NCI-H524 (cell line): ENCODE measurements at places on chromosomes 11 and 22.

GRCh38 chr11:63639199-63639832 is 25.1 kb upstream of the PLAAT3 start:
- DNase-seq = peak; percentile 10

DNA sequence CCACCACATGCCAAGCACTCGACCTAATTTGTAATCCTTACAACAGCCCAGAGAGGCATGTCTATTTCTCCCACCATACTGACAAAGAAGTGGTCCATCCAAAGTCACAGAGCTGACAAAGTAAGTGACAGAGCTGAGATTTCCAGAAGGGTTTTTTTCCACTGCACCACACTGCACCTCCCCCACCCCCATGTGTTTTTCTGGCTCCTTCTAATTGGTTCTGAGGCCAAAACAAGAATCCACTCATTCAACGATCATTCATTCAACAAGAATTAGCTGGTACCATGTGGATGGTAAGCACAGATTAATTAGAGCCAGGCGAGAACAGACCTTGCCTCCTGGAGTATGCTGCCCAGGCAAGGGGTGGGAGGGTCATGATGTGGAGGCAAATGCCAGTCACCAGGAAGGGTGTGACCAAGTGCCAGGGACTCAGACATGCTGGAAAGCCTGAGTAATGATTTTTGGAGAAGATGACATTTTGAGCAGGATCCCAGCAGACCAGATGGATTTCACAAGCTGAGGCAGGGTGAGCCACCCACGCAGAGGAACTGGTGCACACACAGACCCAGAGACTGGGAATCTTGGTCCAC is 14.9 kb upstream of the PRG2 start:
- no peak for DNase-seq

DNA sequence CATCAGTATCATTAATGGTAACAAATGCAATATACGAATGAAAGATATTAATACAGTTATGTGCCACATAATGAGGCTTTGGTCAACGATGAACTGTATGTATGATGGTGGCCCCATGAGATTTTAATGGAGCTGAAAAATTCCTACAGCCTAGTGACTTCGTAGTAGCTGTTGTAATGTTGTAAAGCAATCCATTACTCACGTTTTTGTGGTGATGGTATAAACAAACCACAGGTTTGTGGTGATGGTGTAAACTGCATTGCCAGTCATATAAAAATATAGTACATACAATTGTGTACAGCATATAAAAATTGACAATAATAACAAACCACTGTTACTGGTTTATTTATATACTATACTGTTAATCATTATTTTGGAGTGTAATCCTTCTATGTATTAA is 27.4 kb upstream of the GRIA4 start:
- DNase-seq = no peak

GRCh38 chr11:1260023-1260501 is 37.2 kb downstream of the MUC5B start:
- DNase-seq = no peak

DNA sequence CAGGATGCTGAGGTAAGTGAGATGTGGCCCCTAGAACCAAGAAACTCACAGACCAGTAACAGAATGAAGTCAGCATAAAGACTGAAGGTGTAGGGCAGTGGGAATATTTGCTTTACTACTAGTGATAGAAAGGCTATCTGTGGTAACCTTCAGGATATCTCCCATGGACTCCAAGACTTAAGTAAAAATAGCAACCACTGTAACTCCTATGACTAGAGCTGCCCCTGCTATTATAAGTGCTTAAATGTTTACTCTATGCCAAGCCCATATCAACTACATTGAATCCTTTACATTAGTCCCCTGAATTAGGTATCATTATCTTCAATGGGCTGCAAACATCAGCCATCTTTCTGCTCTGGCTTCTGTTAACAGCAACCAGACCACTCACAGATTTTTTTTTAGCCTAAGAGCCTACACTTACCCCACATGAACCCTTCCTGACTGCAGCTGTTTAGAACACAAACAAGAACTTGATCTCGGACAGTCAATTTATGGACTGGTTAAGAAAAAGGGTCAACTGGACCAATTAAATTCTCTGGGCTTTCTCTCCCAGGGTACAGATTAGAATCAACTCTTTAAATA is 335.1 kb upstream of the API5 start:
- DNase-seq = peak; percentile 3

DNA sequence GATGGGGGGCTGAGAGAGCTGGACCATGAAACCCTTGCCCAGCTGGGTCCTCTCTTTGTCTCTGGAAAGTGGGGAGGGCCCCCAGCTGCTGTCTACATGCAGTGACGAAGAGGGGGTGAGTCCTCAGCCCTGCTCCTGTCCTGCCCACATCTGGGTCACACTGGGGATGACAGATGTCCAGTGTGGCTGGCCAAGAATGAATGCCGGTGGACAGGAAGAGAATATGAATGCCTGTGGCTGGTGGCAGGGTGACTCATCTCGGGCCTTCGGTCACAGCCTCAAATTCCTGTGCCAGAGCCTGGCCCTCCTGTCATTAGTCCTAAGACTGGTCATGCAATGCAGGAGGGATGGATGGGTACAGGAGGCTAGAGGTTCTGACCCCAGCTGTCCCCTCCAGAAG is 2.2 kb upstream of the PNPLA3 start:
- DNase-seq = no peak

DNA sequence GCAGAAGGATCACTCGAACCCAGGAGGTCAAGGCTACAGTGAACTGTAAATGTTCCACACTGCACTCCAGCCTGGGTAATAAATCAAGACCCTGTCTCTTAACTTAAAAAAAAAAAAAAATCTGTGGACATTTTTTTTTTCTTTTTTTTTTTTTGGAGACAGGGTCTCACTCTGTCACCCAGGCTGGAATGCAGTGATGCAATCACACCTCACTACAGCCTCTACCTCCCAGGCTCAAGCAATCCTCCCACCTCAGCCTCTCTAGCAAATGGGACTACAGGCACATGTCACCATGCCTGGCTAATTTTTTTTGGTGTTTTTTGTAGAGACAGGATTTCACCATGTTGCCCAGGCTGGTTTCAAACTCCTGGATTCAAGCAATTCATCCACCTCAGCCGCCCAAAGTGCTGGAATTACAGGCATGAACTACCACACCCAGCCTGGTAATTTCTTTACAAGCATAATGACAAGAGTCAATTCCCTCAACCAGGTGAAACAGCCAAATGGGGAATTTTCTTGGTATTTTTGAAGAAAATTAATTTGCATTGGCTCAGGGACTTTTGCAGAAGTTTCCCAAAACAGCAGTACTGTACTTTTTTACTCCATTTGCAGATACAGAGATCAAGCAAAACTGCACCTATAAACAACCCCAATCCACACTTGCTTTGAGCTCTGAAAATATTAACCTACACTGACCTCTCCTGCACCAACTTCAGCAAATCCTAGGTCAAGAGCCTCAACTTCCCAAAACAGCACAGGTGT is 44.0 kb downstream of the MRTFA start:
- no peak for DNase-seq

GRCh38 chr11:118170231-118170630 is 6.2 kb downstream of the SCN2B start:
- DNase-seq = no peak

DNA sequence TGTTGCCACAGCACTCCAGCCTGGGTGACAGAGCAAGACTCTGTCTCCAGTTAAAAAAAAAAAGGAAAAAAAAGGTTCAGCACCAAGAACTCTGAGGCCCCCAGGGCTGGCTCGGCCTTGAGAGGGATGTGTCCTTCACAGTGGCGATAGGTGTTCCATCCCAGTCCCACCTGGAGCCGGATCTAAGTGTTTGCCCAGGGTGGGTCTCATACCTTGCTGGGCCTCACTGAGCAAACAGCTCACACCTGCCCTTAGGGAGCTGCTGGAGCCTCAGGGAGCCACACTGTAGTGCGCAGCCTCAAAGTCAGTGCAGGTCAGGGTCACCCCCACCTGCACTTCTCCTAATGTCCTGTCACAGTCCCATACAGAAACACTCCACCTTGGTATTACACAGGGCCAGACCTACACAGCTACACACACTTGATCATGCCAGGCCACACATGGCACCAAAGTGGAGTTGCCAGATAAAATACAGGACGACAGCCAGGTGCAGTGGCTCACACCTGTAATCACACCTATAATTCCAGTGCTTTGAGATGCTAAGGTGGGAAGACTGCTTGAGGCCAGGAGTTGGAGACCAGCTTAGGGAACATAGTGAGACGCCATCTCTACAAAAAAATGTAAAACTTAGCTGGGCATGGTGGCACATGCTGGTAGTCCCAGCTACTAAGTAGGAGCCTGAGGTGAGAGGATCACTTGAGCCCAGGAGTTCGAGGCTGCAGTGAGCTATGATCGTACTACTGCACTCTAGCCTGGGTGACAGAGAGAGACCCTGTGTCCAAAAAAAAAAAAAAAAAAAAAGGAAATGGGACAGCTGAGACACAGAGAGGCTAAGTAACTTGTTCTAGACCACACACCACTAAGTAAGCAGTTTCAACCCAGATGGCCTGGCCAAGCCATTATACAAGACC is 7.3 kb downstream of the STARD10 start:
- no peak for DNase-seq

GRCh38 chr11:128462922-128463321 is 124.4 kb downstream of the ETS1 start:
- no peak for DNase-seq

GRCh38 chr11:43918662-43919061 is 23.8 kb upstream of the C11orf96 start:
- DNase-seq = no peak

GRCh38 chr11:79431535-79431934 is 9.3 kb downstream of the TENM4 start:
- DNase-seq = no peak

DNA sequence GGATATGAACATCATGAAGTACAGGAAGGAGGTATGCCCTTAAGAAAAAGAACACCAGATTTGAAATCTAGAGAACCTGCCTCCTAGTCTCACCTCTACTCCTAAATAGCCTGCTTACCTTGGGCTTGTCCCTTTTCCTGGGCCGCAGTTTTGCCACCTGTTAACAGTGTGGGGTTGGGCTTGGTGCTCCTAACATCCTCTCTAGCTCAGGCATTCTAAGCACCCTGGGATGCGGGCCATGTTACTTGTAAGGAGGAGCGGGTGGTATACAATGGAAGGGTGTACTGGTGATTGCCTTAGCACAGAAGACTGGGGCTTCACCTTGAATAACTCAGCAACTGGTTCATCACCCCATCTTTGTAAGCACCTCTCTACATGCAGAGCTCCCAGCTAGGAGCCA is 48.7 kb downstream of the TIMP3 start:
- no peak for DNase-seq

- DNase-seq = no peak
Observed at GRCh38 chr11:111406091-111406490, 27.0 kb upstream of the POU2AF1 start.

DNA sequence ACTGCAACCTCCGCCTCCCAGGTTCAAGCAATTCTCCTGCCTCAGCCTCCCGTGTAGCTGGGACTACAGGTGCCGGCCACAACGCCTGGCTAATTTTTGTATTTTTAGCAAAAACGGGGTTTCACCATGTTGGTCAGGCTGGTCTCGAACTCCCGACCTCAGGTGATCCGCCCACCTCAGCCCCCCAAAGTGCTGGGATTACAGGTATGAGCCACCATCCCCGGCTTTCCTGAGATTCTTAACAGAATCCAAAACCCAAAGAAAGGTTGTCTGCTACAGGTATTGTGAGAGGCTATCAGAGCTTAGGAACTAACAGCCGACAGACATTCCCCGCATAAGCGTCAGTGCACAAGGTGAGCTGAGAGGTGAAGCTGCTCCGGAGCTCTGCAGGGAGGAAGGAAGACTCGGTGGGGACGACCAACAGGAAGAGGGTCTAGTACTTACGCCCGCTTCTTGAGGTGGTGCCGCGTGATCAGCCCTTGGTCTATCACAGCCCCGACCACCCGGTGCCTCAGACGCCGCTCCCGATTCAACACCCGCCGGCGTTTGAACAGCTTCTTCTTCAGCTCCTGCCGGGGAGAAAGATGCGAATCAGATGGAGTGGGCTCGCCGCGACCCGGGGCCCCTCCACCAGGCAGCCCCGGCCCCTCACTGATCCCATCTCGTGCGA is 470 bp downstream of the C11orf98 start:
- DNase-seq = peak; percentile 33

DNA sequence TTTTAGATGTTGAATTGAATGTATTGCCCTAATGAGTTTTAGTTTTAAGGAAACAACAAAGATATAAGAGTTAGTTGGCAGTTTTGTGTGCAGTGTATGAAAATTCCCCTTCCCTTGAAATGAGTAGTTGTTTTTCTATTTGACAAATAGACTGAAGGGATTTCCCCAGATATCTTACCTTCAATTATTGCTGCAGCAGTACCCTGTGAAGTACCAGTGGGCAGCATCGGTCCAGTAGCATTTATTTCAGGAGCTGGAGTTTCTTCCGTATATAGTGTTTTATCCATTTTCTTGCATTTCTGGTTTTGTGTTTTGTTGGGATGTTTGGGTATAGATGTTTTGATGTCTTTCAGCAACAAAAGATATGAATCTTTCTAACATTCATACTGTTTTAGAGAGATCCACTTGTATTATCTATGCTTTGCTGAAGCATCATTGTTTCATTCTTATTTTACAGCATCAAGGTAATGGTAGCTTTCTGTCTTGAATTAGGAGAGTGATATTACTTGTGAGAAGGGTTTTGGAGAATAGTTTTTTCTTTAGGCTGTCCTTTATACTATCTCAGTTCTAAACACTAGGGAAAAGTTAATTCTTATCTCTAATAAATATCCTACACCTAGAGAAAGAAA is 7.4 kb downstream of the KMT2A start:
- no peak for DNase-seq

GRCh38 chr11:37451903-37452302 is 853.9 kb upstream of the RAG2 start:
- DNase-seq = no peak

DNA sequence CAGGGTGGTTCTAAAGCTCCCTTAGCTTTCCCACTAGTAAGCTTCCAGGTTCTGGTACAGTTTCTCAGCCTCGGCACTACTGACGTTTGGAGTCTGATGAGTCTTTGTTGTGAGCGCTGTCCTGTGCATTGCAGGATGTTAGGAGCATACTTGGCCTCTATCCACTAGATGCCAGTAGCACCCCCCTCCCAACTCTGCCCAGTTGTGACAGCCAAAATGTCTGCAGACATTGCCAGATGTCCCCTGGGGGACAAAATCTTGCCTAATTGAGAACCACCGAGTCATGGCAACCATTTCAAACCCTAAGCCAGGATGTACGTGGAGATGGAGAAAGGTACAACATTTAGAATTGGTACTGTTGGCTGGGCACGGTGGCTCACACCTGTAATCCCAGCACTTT is 68.7 kb downstream of the PTPRJ start:
- no peak for DNase-seq

DNA sequence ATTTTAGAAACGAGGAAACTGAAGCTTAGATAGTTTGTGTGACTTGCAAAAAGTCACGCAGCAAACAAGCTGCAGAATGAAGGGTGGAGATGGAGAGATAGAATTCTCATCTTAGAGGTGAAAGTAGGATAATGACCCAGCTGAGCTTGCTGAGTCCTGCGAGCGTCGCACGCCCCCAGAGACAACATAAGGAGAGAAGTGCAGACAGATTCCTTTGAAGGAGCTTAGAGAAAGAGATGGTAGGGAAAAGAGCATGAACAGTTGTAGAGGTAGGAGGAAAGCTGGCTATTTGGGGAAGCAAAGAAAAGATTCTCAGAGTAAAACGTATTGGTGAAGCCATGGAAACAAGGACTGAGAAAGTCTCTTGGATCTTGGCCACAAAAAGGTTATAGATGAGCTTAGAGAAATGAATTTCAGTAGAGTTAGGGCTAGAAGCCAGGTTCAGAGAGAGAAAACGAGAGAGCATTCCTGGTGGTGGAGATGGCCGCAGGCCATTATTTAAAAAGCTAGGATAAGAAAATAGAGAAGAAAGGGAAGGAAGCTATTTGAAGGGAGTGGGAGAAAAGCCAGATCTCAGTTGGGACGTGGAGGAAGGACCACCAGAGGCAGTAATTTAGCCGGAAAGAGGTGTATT is 44.8 kb downstream of the FAM83F start:
- no peak for DNase-seq

- no peak for DNase-seq
Observed at GRCh38 chr11:131802440-131803115, 432.2 kb downstream of the NTM start.
